Kidney capillary endothelial cell (primary cell): ENCODE measurements at places on chromosomes 13 and 19.

DNA sequence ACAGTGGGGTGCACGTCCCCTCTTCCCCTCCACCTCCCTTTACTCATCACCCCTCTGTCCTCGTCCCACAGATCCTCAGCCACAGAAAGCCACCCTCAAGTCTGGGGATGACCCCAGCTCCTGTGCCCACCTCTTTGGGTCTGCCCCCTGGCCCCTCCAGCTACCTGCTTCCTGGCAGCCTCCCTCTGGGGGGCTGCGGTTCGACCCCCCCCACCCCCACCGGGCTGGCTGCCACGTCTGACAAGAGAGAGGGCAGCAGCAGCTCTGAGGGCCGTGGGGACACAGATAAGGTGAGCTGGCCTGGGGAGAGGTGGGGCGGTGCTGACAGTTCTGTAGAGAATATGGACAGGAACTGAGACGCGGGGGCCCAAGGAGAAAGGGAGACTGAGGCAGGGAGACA lies 11.1 kb downstream of the IRF3 start:
- DNase-seq: no peak

DNA sequence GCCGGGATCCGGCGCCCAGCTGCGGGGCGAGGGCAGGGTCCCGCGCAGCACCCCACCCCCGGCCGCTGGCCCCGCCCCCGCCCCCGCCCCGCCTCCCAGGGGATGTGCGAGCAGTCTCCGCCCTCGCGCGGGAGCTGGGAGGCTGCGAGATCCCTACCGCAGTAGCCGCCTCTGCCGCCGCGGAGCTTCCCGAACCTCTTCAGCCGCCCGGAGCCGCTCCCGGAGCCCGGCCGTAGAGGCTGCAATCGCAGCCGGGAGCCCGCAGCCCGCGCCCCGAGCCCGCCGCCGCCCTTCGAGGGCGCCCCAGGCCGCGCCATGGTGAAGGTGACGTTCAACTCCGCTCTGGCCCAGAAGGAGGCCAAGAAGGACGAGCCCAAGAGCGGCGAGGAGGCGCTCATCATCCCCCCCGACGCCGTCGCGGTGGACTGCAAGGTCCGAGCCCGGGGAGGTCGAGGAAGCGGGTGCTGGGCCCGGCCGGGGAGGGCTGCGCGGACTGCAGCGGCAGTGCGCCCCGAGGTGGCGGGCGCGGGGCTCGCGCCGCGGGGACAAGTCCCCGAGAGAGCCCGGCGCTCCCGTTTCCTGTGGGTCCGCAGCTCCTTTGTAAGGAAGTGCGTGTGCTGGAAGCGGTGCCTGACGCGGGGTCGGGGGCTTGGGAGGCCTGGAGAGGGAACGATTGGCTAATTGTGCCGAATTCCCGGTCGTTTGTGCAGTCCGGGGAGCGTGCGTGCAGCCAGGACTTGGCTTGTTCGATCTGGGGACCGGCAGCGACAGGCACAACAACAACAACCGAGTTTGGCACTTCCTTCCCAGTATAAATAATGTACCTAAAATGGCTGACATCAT lies at the start of gene ITM2B:
TSS of gene ITM2B (plus strand) at position 161 of the 843 bp plus-strand sequence. CDS start at position 316, 155 bp downstream.
- peak; percentile 63 for DNase-seq

GRCh38 chr13:110797230-110797877 lies 83.9 kb downstream of the ING1 start:
- DNase-seq: no peak

DNA sequence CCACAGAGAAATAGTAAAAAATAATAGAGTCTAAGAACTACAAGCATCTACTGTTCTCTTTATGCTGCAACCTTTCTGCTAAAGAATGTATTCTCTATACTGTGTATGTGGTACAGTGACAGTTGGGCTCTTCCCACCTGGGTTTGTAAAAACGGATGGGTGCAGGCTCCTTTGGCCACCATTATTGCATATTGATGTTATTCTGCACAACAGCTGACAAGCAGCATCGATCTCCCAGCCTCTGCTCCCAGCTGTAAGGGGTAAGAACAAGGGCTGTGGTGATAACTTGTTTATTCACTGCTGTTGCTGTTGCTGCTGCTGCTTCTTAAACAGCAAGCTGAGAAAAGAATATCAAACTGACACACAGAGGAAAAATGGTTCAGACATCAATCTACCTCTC lies 56.1 kb downstream of the KCNRG start:
- DNase-seq: no peak

DNA sequence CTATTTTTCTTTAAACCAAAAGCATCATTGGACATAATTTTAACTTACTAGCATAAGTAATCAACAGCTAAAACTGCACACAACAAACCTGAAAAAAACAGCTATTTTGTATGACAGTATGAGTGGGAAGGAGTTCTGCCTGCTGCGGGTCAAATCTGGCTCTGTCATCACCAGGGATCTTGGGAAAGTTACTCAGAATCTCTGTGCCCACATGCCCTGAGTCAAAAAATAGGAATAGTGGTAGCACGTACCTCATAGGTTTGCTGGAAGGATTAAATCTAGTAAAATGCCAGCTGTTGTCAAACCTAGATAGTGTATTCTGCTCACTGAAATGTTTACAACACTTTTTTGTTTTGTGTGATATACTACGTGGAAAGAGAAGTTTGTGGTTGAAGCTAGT lies 1.1 kb downstream of the CLN5 start:
- no peak for DNase-seq

DNA sequence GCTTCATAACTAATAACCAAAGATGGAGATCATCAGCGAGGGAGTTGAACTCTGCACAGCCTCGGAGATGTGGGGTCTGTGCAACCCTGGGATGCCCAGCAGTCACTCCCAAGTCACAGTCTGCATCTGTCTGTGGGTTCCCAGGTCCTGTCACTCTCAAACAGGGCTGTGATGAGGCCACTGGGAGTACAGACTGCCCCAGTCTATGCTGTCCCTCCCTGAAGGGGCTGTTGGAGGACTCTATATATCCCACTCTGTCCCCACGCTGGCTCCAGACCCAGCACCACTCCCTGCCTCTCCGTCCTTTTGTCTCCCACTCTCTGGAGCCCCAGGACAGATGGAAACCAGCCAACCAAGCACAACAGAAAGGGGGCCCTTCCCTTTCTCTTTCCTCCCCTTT lies 26.2 kb upstream of the C13orf42 start:
- no peak for DNase-seq
